Kasumi-1 (cell line): ENCODE measurements at places on chromosomes 2 and 18.

GRCh38 chr18:62551972-62552513 is 29.2 kb downstream of the ZCCHC2 start:
- no peak for DNase-seq

- no peak for DNase-seq
Measured at GRCh38 chr2:100236166-100236565, 86.1 kb downstream of the LONRF2 start.

- DNase-seq = no peak
Measured at GRCh38 chr18:22223254-22223964, 54.0 kb downstream of the GATA6 start.

- no peak for DNase-seq
Measured at GRCh38 chr18:77635451-77635850, 385.8 kb downstream of the GALR1 start.

- DNase-seq = no peak
Measured at GRCh38 chr2:160742667-160743066, 249.1 kb upstream of the RBMS1 start.

GRCh38 chr2:8662239-8662879 is 19.5 kb upstream of the ID2 start:
- no peak for DNase-seq

GRCh38 chr2:241741016-241741415 is 6.6 kb downstream of the D2HGDH start:
- no peak for DNase-seq

GRCh38 chr2:10387033-10387432 is 61.1 kb downstream of the ODC1 start:
- no peak for DNase-seq

GRCh38 chr2:219486380-219486959 is 12.2 kb upstream of the GMPPA start:
- DNase-seq = no peak

GRCh38 chr2:160062292-160063005 is at the start of gene PLA2R1:
Gene PLA2R1, minus strand, starts transcription at chr2:160062615. Its CDS starts 212 bp downstream, at chr2:160062403.
- no peak for DNase-seq

DNA sequence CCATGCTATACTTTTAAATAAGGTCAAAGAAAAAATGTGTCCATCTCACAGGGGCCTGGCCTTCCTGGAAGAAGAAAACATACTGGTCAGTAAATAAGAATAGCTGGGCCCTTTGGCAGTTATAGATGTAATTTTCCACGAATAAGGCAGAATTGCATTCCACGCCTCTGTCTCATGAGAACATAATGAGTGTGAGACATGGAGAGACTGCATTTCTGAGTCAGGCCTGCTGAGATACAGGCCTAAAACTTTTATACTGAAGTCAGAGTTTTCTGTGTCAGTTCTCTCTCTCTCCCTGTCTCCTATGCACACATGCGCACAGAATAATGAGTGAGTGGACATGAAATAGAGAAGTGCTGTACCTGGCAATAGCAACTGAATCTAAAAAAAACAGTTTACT is 20.4 kb upstream of the IL1R1 start:
- DNase-seq = no peak

GRCh38 chr2:234291765-234292204 is 205.1 kb downstream of the ARL4C start:
- DNase-seq = peak; percentile 27

DNA sequence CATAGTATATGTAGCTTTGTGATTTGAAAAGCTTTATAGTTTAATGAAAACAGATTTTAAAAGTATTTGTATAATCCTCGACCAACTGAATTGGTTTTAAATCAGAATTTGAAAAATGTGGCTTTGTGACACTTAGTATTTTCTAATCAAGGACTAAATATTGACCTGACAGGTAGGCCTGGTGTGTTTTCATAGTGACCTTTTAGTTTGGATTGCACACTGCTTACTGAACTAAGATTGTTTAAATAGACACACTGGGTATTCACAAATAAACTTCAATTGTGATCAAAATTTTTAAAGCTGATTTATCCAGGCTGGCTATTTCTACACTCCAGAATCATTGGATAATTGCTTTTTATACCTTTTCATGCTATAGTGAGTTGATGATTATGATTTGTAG is 31.8 kb upstream of the FAM237A start:
- no peak for DNase-seq

- DNase-seq = no peak
Measured at GRCh38 chr18:76699923-76700322, 122.4 kb upstream of the ZNF236 start.

DNA sequence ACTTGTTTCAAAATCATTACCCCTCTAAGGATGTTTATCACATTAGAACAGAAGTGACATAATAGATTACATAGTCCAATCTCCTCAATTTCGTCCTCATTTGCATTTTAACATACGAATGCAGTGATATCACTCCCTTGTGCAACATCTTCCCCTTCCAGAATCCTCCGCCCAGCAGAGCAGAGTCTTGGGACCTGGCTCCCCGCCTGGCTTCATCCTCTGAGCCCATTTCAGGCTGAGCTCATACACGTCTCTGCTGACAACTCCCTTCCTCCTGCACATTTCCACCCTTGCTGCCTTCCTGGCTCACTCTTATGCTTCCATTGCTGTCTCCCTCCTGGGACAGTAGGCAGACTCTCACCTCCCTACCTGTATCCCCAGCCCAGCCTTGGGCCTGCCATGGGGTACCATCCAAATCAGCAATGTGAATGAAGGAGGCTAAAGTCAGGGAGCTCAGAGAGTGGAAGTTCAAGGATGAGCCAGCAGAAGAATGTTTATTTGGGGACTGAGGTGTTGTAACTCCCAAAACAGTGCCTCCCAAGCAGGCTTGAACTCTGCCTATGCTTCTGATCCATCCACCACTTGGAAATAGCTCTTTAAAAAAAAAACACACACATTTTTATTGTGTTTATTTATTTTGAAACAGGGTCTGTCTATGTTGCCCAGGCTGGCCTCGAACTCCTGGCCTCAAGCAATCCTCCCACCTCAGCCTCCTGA is 165.2 kb downstream of the TMEM200C start:
- DNase-seq = no peak

GRCh38 chr2:34031097-34031496 is 432.0 kb upstream of the FAM98A start:
- DNase-seq = no peak
